Stimulated activated CD4-positive, alpha-beta T cell treated with anti-CD3 and anti-CD28 coated beads, Interleukin-15, amount 100 ng/mL, for 1 hour (primary cell): ENCODE measurements at places on chromosomes 16 and 17.
A peak's percentile ranks its signal among the peaks of the same experiment; 100 is the strongest.

- no peak for DNase-seq
Measured at GRCh38 chr17:60557805-60558204, 31.8 kb upstream of the APPBP2 start.

GRCh38 chr17:278055-278675 lies 74.4 kb downstream of the RPH3AL start:
- DNase-seq = no peak

DNA sequence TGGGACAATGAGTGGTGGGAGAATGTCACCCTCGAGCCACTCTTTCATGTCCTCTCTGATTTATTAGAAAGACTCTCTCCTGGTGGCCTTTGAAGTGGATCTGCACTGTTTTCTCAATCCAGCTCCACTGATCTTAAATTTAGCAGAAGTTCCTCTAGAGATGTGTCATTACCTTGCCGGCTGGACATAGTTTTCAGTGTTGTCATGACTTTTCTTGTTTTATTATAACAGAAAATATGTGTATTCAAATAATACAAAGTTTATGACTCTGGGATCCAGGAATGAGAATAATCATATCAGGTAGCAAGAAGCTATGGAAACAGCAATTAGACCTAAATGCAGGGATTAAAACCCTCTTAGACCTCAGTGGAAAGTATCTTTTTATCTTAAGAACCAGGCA lies 247.5 kb upstream of the ELAC2 start:
- DNase-seq = no peak

GRCh38 chr17:143785-144281 lies 6.5 kb downstream of the SCGB1C2 start:
- peak; percentile 77 for DNase-seq

DNA sequence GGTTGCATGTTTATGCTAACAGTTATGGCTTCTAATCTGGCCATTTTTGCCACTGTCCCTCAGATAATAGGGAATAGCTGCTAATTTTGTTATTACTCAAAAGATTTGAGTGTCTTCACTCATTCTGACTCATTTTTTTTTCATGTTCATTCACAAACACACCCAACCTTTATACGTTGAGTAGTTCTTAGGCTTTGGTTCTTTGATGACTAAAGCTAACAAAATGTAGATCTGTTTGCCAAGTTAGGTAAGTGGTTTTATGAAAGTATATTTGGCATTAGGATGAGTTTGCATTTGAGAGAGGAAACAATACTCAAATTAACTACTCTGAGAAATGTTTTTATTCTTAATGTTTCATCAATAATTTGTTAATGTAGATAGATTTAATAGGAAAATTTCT lies 3.6 kb downstream of the MAP2K4 start:
- DNase-seq = no peak
